Stimulated activated CD4-positive, alpha-beta T cell treated with anti-CD3 and anti-CD28 coated beads, Interleukin-4, amount 100 ng/mL, for 1 hour (primary cell): ENCODE measurements at places on chromosomes 7 and 10.
A peak's percentile ranks its signal among the peaks of the same experiment; 100 is the strongest.

DNA sequence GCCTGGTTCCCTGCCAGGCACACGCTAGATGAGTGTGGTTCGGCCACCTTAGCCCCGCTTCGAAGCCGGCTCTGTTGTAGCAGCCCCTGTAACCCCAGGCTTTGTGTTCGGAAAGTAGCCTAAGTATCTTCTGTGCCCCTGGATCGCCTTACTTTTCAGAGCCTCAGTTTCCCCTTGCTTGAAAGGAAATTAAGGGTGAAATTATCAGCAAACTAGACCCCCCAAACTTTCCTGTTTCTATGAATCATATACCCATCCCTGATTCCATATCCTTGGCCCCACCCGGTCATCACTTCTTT is 312 bp downstream of the PDCD11 start:
- DNase-seq, result no peak

DNA sequence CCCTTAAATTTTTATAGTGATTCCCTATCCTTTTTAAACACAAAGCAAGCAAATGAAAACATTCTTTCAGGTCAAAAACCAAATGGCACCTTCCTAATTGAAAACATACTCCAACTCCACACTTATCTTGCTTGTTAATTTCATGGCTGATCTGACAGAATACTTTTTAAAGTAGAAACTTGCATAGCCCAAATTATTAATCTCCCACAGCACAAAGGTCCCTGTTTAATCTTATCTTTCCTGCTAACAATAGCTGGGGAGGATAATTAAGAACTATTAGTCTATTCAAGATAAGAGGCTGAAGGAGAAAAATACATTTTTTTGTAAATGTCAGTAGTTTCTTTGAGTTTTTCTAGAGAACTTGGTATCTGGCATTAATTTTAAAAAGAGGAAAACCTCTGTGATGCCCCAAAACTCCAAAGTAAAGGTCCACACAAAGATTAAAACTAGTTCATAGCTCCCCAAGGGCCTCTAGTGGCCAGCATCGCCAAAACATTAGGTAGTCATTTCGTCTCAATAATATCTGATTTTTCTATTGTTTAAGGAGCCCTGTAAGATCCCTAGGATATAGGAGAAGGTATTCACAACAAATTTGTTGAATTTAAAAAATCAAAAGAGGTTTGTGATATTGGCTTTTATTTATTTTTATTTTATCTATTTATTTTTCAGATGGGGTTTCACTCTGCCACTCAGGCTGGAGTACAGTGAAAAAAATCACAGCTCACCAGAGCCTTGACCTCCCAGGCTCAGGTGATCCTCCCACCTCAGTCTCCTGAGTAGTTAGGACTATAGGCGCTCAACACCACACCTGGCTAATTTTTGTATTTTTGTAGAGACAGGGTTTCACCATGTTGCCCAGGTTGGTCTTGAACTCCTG is 14.7 kb downstream of the CDNF start:
- peak; percentile 46 for DNase-seq

- no peak for DNase-seq
Observed at GRCh38 chr7:32219416-32219815, 149.2 kb upstream of the PDE1C start.

DNA sequence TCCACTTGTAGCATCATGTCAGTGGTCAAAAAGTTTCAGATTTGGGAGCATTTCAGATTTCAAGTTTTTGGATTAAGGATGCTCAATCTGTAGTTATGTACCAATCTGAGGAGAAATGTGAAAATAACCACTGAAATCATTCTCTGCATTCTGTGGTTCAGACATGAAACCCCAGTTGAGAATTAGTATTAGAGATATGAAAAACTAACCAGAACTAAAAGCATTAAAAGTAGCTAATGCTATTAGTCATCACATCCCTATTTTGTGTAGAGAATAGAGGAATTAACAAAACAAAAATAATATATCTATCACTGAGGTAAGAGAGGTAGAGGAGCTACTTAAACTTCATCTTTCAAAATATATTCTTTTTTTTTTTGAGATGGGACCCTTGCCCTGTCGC is 28.0 kb downstream of the MICU1 start:
- DNase-seq, result no peak

DNA sequence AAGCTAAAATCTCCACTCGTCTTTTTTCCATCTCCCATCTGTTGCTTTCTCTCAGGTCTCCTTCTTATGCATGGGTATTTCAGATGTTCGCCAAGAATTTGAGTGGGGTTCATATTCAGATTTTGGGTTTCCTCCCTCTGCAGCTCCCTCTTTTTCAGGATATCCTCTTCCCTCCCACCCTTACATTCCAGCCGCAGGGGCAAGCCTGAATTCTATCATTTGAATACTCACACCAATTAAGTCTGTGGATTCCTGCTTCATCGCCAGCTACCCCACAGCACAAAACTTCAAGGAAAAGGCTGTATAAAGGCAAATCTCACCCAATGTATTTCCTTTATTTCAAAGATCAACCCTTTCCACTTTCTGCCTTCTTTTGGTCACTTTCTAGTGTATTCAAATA is 41.6 kb upstream of the FOXI2 start:
- no peak for DNase-seq
